ENCODE measurements at places on chromosomes 13 and 19.

GRCh38 chr13:19561585-19561984, 253 bp upstream of the TPTE2 start:
- DNase-seq: no peak

DNA sequence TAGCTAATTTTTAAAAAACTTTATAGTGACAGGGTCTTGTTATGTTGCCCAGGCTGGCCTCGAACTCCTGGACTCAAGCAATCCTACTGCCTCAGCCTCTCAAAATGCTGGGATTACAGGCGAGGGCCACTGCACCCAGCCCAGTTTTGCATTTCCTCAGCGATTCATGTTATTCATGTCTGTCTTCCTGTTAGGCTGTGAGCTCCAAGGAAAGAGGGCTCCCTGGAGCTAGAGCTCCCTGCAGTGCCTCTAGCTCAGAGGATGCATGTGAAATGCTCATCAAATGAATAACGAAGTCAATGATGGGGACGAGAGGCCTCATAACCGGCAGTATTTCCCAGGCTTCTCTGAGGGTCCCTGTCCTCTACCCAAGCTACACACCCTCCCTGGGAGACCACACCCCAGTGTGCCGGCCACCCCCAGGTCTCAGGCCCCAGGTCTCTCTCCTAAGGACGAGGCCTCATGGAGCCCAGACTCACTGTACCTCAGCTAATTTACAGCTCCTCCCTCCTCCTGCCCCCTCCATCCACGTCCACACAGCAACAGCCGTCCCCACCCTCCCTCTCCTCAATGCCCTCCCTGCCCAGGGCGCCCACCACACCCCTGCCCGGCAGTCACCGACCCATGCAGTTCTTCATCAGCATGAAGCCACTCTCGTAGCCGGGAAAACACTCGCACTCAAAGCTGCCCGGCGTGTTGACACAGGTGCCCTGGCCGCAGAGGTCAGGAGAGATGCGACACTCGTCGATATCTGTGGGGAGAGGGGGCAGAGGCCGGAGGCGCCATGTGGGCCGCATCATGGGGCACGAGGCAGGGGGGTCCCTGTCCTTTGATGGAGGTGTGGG, 28.5 kb downstream of the FBN3 start:
- no peak for DNase-seq

GRCh38 chr13:73040484-73040883, 18.3 kb upstream of the KLF5 start:
- DNase-seq: no peak

DNA sequence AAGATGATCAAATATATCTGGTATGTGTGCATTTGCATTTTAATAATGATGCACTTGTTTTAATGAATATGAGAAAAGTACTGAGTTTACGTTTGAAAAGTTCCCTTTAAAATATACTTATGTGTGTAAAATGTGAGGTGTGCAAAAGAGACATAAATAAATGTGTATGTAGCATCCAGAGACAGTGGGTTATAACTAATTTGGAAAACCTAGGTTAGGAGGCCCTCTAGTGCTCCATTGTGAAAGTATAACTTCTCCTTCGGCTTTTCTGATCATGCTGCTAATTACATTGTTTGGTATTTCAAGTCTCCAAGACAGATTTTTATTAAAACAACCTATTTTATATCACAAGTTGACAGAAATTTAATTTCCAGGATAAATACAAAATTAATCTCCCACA, 30.1 kb downstream of the SCEL start:
- DNase-seq: no peak

- DNase-seq: no peak
These were observed 18.9 kb downstream of the KDM4B start for GRCh38 chr19:4987692-4988370.
